Stimulated activated CD4-positive, alpha-beta T cell treated with anti-CD3 and anti-CD28 coated beads, Interleukin-12 subunit alpha, Interleukin-12 subunit beta, amount 100 ng/mL, for 4 hours (primary cell): ENCODE measurements at places on chromosomes 1 and 21.

GRCh38 chr1:182968836-182969734, 16.1 kb upstream of the SHCBP1L start:
- DNase-seq, result no peak

DNA sequence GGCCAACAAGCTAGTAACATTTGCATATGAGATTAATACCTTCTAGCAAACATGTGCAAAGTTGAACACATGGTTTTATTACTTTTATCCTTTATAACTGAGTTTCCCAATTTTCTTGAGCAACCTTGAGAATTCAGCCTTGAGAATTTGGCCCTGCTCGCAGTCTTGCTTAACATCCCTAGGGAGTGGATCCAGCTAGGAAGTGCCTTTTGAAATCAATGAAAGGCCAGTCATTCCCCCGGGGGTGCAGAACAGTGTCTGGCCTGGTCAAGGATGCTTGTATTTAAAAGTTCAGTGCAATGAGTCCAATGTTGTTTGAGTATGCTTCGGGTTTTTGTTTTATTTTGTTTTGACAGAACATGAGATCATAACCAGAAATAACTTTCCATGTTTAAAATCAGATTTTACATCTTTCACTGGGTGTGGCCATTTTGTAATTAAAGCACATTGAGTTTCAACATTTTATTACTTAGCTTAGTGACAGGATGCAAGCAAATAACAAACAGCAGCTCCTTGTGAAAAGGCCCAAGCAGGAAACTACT, 16.7 kb downstream of the PALMD start:
- no peak for DNase-seq

DNA sequence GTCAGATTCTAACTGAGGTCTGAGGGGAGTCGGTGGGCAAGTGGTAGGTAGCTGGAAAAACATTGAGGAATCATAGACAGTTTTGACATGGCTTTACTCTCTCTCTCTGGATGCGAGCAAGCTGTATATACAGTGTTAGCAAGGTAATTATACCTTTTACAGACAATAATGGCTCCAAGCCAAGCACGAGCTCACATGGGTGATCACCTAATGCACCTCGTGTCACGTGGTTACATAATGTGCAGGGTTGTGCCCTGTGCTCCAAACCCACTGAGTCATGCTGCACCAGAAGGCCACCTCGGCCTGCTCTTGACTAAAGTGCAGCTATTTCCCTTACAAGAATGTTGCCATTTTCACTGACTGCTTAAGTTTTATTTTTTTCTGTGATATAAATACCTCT, 7.6 kb upstream of the CLCA2 start:
- DNase-seq, result no peak

- no peak for DNase-seq
These were observed 538.9 kb downstream of the LMO4 start for GRCh38 chr1:87867626-87868025.

DNA sequence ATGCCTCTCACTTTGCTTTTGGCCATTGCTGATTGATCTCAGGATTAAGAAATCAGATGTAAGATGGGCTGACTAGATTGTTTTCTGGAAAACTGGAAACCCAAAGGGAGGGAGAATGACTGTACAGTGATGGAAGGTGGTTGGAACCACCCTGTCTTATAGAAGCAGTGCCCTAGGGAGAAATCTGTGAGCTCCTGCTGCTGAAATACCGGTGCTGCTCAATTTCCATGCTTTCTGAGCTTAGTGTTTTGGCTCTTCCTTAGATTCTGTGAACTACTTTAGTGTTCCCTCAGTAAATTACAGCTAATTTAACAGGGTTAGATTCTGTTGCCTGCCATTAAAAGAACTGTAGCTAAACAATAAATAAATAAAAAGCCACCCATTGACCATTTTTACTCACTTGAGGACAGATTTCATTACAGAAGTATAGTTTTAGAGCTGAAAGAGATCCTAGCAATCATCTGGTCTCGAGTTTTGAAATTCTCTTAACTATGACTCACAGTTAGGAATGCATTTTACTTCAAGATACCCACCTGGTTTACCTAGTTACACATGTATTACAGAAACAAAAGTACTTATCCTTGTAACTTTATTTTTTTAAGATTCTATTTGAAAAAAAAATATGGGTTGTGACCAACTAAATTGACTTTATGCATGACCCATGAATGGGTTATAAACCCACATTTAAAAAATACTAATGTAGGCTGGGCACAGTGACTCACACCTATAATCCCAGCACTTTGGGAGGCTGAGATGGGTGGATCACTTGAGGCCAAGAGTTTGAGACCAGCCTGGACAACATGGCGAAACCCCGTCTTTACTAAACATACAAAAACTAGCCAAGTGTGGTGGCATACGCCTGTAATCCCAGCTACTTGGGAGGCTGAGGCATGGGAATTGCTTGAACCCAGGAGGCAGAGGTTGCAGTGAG, 33.2 kb downstream of the CAMSAP2 start:
- no peak for DNase-seq

DNA sequence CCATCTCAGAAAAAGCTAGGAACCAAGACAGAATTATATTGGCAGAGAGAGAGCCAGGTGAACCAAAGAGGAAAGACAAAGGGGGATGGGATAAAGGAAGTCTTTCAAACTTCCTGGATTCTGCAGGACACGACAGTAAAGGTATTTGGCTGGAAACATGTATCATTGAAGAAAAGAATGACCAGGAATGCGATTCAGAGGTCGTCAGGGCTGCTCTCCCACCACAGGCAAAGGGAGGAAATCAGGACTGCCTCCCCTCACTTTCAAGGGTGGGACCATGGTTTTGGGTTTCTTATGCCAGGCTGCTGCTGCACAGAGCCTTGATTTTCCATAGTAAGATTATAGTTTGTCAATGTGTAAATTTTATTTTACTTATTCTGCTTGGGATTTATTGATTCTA, 848.8 kb downstream of the BRINP3 start:
- DNase-seq, result no peak

- DNase-seq, result no peak
These were observed 59.8 kb downstream of the PLEKHA6 start for GRCh38 chr1:204299814-204300365.

GRCh38 chr1:1926886-1927660, 8.0 kb upstream of the TMEM52 start:
- no peak for DNase-seq

DNA sequence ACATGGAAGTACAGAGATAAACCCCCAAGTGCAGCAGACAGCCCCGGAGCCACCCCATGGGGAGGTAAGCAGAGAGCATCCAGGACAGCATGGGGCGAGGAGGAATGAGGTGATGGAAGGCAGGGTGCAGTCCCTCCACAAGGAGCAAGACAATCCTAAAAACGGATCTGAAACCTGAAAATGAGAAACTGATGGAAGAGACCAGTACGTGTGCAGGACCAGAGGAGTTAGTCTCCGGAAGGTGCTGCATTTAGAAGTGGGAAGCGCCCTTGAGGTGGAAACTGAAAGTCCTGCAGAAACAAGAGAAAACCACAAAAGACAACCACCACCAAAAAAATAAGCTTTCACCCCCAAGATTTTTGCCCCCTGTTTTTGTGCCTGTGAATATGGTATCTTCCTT, 17.4 kb upstream of the DDOST start:
- DNase-seq, result no peak

DNA sequence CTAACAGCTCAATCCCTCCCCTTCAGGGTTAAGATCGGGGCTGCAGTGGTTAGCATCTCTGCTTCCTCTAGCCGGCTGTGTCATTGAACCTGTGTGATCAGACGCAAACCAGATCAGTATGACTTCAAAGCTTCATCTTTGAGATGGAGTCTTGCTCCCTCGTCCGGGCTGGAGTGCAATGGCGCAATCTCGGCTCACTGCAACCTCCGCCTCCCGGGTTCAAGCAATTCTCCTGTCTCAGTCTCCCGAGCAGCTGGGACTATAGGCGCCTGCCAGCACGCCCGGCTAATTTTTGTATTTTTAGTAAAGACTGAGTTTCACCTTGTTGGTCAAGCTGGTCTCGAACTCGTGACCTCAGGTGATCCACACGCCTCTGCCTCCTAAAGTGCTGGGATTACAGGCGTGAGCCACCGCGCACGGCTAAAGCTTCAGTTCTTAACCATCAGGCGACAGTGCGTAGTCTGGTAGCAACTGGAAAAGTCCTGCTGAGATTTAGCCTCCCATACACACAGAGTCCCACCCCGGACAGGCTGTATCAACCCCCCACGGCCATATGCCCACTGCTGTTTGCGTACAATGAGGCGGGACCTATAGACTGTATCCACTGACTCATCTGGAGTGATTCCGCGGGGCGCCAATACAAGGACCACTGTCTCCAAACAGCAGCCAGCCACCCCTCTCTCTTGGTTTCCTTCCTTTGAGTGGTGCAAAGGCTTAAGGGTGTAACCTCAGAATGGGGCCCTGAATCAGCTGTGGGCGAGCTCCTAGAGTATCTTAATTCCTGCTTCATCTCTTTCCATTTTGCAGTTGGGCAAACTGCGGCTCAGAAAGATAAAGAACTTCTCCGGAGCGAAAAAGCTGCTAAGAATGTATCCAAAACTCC, 23.3 kb downstream of the CELA3A start:
- DNase-seq, result peak; percentile 50

DNA sequence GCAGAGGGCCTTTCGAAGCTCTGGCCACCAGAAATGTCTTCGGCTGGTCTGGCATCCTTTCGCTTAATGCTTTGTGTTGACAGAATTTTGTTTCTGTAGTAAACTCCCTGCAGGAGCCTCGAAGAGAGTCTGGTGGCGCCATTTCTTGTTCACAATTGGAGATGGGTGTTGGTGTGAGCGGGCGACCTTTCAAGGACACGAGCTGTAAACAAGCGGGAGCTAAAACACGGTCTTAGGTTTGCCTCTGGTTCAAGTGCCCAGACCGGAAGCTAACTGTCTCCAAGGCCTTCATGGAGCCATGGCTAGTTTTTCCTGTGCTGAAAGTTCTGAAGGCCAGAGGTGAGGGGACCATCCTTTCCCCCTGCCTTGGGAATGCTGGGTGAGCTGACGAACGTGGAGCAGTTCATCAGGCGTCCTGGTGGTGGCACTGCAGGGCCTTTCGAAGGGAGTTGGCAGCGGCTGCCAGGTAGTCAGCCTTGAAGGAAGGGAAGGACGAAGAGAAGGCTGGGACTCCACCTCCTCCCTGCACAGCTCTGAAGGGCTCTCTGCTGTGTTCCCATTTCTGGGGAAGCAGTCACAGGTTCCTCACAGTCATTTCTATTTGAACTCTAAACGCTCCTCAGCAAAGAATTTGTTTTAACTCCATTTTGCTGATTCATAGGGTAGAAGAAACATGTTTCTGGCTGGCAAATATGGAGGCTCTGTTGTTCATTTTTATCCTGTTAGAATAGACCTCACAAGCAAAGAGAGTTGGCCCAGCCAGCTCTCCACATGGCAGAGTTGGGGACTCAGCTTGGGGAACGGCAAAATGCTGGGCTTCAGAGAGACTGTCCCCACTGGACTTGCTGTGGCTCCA, 35.2 kb downstream of the URB2 start:
- DNase-seq, result peak; percentile 68

- DNase-seq, result no peak
These were observed 157.2 kb upstream of the COL11A1 start for GRCh38 chr1:103265551-103265950.

GRCh38 chr1:66397192-66397591, 136.8 kb upstream of the SGIP1 start:
- DNase-seq, result no peak

DNA sequence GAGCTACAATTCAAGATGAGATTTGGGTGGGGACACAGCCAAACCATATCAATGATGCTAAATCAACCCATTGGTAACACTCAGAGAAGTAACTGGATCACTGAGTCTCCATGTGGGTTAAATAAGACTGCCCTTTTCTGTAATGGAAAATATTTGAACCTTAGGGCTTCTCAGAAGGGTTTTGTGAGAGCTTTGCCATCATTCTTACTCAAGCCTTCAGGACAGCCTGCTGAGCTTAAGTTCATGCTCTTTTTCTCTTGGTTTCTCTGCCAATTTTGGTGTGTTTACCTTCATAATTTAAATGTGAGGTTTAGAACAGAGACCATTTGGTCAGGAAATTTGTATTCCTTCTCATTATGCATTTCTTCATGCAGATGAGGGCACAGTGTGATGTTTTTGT, 74.7 kb downstream of the DISC1 start:
- no peak for DNase-seq

DNA sequence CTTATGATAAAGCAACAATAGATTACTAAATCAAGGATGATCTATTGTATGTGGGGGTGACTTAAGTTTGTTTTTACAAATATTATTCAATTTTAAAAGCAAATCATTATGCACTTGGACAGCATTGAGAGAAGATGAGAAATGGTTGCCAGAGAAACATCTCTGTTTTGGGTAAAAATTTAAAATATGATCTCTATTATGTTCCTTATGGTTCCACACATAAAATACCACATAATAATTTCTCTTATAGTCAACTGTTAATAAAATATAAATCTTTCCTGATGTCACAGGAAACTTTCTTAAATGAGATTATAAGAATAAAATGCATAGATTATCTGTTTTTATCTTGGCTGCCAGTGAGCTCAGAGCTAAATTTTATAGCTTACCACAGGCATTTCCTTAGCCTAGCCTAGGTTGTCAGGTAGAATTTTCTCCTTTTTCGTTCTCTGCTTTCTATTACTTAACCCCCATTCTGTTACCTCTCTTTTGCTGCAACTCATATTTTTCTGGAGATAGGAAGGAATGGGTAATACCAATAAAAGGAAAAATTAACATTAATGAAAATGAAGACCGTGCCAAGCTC, 109.7 kb downstream of the TGFB2 start:
- no peak for DNase-seq

GRCh38 chr1:58739856-58740466, 40.1 kb upstream of the MYSM1 start:
- DNase-seq, result no peak

- DNase-seq, result no peak
These were observed 10.1 kb upstream of the XCL2 start for GRCh38 chr1:168553680-168554553.

DNA sequence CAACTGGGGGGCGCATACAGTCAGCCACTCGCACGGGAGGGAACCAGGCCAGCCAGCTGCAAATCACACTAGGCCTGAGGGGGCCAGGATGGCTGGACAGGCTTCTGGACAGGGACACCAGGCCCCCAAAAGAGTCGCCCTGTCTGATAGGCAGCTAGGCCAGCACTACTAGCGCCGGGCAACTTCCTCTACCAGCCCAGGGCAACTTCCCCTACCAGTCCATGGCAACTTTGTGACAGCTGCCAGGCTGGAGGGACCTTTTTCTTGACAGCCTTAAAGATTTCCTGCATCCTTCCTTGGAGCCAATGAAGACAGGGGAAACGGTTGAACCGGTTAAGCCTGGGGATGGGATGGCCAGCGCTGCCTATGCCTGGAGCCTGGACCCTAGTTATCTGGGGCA, 5.1 kb downstream of the IFFO2 start:
- no peak for DNase-seq

- no peak for DNase-seq
These were observed 60.5 kb downstream of the KLHDC7A start for GRCh38 chr1:18541046-18541795.

GRCh38 chr1:93977598-93977945, 68.3 kb upstream of the GCLM start:
- no peak for DNase-seq

- DNase-seq, result no peak
These were observed 275.7 kb downstream of the MATN1 start for GRCh38 chr1:30447701-30448100.

DNA sequence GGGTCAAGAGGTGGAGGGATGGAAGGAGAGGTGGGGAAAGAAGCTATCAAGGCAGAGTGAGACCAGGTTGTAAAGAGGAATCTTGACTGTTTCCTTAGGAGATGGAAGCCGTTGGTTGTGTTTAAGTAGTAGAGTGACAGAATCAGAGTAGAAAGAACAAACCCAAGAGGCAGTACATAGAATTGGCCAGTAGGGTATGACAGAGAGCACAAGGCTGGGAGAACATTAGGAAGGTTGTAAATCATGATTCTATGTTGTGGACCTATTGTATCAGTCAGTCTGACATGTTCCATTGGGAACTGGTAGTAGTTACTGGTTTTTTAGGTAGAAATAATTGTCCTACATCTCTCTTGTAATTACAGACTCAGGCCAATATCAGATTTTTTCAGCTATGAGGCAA, 486.9 kb upstream of the USP24 start:
- no peak for DNase-seq
